ENCODE measurements at places on chromosomes 6 and 20.

DNA sequence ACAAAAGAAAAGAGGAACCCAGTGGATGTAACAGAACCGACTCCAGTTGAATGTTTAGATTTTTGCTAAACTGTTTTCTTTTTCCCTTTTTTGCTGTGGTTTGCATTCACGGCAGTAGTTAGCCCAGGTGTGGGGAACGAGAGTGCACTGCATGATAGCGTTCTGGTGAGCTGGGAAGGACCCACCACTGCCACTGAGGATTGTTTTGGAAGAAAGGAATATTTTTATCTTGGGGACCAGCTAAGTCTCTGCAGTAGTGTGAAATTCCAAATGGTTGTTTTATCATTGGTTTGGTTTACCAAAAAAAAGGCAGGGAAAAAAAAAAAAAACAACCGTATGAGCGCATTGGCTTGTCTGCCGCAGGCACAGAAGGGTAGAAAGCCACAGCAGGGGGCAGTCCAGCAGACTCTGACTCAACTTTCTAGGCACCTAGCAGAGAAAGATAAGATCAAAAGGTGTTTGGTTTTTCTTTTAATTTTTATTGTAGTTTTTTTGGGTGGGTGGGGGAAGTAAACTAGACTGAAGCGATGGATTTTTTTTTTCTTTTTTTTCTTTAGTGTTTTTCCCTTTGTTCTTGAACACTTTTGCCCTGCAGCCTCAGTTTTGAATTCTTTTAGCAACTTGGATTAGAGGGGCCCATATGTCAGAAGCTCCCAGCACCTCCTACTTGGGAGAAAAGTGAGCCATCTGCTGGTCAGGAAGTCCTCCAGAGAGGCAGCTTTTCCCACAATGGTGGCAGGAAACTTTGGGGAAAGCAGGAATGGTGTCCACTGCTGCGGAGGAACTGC lies 13.5 kb upstream of the RAB5IF start:
- peak; percentile 50 for DNase-seq

DNA sequence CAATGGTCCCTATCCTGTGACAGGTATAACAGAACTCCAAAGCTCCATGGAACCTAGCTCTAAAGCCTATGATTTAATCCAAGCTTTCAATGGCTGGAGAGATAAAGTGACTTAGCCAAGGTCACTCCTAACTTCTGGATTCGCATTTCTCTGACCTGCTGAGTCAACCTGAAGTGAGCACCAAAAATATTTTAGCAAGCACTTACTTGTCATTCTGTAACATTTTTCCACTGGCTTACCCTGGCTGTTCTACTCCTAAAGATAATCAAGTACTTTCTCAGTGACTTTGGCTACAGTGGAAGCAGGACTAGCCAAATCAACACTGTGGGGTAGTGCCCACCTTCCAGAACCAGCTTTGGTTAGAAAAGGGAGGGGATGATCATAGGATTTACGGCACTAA lies 188.3 kb downstream of the OGFRL1 start:
- no peak for DNase-seq

DNA sequence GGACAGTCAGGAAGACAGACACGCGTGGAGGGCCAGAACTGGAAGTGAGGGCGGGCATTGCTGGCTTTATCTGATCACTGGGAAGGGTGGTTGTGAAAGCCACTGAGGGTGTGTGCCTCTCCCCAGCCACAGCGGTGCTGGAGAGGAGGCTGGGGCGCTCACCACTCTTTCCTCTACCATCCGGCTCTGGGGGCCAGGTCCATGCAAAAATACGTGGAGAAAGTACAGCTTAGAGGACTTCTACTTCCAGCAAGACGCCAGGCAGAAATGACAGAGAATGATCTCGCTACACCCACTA lies 148.8 kb upstream of the RPS6KA2 start:
- no peak for DNase-seq

DNA sequence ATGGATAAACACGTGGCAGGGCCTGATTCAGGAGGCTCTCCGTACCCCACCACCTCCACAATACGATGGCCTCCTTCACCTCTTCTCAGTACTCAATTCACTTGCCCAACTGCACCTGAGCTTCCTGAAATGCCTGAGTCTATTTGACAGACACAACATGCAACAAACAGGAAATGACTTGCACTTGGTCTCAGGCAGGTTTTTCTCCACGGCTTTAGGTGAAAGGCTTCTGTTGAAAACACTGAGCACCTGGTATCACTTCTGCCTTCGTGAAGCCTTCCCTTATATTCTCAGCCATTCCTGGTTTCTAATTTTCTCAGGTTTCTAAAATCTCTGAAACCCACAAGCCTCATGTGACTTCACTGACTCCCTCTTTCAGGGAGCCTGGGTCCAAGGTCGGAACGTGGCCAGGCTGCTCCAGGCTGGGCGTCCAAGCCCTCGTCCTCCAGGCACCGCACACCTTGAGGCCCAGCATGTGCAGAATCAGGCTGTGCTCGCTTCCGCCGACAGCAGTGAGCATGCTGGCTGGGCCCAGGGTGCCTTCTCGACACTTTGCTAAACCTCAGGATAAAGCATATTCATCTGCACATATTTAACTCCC lies 34.7 kb downstream of the TAF4 start:
- no peak for DNase-seq

DNA sequence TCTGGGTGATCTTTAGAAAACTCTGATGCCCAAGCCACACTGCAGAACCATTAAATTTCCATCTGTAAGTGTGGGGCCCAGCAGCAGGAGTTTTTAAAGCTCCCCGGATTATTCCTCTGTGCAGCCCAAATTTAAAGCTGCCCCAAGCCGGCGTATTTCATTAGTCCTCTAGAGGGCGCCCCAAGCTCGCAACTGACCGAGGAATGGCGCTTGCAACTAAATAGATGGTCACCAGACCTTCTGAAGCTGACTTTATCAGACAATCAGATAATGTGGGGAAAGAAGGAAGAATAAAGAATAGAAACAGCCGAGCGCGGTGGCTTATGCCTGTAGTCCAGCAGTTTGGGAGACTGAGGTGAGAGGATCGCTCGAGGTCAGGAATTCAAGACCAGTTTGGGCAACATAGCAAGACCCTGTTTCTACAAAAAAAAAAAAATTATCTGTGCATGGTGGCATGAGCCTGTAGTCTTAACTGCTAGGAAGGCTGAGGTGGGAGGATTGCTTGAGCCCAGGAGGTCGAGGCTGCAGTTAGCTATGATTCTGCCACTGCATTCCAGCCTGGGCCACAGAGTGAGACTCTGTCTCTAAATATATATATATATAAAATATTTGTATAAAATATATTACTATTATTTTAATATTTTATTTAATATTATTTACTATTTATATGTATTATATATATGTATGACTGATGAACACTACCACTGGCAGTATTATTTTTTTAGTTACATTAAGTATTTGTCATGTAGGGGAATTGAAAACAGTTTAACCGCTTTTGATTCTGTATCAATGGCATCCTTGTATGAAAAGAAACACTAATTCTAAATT lies 56.0 kb downstream of the OTOR start:
- peak; percentile 56 for DNase-seq

GRCh38 chr20:20561172-20561571 lies 151.3 kb downstream of the RALGAPA2 start:
- no peak for DNase-seq

- no peak for DNase-seq
Measured at GRCh38 chr6:100261486-100261885, 203.2 kb downstream of the SIM1 start.

DNA sequence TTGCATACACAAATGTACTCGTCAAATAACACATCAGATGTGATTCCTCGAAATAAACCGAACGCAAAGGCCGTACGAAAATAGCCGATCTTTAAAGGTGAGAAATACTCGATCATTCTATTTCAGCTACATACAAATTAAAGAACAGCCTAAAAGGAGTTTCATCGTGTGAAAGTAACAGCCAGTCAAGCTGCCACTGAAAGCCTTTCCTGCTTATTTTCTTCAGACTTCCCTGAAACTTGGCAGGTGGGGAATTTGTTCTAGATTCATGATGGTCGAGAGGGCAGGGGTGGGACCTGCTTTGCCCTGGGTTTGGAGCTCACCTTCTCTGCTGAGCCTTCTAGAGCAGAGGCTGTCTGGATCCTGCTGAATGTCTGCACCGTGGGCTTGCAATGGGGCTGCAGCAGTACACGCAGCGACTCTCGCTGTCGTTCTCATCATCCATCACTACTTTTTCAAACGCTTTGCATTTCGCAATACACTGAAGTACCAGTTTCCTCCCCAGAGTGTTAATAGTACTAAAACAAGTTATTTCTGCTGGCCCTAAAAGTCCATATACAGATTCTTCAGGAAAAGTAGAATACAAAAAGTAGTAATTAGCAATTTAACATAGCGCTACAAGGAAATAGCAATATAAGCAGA lies 16.2 kb downstream of the FOXC1 start:
- no peak for DNase-seq

DNA sequence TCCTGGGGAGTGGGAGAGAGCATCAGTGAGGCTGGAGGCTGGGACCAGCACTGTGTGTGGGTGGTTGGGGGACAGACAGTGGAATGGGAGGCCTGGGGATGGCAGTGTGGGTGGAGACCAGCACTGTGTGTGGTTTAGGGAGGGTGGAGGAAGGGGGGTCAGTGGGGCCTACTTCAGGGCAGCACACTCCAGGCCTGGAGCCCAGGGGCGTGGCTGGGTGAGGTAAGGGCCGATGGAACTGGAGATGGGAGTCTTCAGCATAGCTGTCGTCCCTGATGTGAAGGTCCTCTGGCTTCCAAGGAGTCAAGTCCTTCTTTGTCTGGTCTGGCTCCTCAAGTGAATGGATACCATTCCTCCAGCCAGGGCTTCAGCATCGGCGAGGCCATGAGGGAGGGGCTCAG lies 18.6 kb downstream of the KCNK17 start:
- DNase-seq, result no peak

DNA sequence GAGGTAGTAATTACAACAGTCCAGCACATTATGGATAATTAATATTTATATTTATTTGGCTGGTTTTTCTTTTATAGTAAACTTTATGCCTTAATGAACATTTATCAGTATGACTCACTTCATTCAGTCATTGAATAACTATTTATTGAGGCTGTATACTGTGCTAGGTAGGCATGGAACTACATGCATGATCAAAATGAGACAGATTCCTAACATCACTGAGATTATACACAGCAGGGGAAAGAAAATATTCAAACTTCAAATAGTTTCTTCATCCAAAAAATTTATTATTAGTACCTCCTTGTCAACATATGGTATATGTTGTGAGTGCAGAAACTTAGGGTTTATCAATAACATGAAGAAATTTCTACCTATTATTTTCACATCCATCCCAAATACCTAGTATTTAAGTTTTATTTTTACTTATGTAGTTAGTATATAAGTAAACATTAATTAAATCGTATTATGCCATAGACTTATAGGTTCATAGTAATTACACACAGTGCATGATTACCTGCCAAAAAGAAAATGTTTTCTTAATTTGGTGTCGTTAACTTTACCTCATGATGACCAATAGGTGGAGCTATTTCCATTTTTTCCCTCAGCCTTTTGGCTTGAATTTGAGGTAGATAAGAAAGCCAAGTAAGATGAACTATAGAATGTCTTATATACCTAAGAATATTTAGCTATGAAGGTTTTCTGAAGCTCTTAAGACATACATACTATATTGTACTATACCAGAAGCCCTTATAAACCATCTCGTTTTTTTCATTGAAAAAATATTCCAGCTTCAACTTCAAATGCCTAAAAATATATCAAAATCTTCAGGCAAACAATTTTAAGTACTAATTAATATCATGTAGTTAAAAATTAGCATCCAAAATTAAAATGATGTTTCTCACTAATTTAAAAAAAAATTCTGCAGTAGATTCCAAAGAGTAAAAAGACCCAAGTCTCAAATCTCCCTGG lies 12.5 kb upstream of the TMEM30A start:
- peak; percentile 71 for DNase-seq

DNA sequence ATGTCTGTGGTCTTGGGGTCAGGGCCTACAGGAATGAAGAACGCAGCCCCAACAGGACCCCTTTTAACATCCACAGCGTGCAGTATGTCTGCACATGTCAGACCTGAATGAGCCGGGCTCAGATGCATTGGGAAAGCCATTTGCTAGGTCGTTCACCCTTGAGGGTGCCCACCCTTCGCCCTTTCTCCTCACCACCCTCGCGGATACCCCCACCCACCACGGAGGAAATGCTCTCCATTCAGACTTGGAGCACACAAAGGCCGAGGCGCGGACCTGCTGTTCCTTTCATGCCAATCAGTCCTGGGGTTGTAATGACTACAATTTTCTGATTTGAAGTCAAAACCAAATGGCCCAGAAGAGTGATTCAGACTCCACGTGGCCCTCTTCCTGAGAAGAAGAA lies 62.7 kb downstream of the EDN3 start:
- no peak for DNase-seq

DNA sequence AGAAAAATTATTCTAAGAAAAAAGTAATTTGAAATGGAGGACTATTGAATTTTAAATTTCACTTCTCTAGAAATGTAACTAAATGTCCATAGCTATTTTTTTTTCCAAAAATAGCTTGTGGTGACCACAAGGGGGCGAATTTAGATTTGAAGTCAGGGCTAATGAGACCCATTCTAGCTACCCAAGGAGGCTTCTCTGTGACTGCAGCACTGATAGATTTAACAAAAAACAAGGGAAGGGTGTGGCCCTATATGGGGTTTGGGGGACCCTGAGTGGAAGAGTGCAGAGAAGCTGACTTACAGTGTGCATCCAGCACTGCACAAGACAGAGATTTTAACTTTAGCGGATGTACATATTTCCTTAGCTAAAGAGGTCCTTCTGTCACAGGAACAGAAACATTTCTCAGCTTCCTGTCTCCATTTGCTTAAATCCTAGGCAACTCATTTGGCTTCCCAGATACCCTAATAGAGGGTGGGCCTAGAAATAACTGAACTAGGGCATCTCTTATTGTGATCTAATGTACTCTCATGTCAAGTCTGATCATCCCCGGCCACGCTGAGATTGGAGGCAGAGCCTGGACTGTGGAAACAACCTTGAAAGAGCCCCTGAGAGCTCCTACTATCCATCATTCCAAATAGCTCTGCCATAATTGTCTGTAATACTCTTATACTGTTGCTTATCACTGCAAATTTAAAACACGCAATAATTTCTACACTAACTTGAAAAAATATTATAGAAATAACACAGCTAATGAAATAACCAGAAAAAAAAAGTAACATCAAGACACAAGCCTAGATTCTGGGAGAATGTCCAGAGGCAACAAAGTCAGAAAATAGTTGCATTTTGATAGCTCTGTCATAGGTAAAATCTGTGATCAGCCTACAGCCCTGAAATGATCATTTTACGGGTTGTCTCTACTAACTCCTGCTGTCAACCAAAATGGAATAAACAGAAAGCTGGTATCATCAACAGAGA lies 93.6 kb downstream of the SNAP91 start:
- DNase-seq, result peak; percentile 39

DNA sequence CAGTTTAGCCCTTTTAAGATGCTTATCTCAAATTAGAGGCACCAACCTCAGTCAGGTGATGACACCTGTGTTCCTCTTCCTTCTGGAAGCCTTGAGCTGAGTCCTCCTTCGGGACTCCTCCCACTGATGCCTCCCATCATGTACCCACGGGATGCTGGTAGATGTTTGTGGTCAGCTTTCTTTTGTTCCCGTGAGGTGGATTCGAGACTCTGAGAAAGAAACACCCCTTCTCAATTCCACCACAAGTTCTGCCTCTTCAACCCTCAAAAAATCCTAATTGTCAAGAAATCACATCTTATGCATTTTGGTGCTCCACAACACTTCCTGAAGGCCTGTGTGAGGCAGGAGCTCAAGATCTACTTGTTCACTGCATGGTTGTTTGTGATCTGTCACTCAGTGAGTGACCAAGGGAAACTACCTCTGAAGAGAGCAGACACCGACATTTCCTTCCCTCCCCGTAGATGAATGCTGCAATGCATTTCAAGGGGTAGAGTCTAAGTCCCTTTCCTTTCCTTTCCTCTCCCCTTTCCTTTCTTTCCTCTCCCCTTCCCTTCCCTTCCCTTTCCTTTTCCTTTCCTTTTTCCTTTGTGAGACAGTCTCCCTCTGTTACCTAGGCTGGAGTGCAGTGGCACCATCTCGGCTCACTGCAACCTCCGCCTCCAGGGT lies 50.5 kb downstream of the PCNA start:
- no peak for DNase-seq
